MCF 10A (cell line): ENCODE measurements at places on chromosomes 11 and 22. TPM values are rescaled to one million over a fixed set of nuclear protein-coding genes. Genes with fewer than 3 reads are reported as not detected.

GRCh38 chr22:42184852-42185251, 54.2 kb upstream of the CYP2D6 start:
- DNase-seq: no peak

DNA sequence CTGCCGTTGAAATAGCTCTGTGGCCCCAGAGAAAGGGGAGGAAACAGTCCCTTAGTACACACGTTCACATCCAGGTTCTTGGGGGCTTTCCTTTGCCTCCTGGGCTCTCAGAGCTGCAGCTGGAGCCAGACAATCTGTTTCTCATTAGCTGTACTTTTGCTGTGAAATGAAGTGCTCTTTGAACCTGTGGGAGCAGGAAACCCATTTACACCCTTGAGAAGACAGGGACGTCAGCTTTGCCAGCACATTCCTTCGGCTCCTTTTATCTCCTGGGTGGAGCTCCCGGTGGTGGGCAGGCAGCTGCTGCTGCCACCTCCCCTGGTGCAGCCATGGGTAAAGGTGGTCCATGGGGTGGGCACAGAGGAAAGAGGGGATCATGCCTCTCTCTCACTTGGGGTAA, 80.6 kb upstream of the TIMP3 start:
- no peak for DNase-seq

DNA sequence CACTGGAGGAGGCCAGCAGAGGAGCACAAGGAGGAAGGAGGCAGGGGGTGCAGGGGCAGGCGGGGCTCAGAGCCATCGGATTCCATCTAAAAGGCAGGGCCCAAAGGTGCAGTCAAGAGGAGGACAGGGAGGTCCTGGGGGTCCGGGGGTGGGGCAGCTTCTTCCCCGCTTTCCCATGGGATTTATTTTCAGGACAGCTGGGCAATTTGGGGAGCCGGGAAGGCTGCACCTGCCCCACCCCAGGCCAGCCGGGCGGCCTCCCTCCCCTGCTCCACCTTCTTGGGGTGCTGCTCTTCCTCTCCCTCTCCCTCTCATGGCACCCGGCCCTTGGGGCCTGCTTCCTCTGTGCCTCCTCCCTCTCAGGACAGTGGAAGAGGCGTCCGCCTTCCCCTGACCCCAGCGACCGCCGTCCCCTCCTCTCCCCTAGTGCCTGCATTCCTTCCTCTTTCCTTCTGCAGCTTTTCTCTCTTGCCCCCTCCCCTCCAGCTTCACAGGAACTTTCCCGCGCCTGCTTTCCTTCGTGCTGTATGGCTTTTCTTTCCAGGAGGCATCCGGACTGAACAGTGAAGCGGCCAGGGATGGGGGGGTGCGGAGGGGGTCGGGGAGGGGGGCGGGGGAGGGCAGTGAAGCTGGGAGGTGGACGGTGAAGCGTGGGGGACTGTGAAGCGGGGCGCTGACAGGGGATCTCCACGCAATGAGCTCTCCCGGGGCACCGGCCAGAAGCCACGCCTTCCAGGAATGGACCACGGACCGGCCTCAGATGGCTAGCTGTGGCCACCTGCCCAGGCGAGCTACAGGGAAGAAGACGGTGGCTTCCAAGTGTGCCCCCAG, 26.9 kb downstream of the APOBEC3H start:
- no peak for DNase-seq

- DNase-seq: no peak
Observed at GRCh38 chr11:77215106-77215505, 86.4 kb downstream of the GDPD4 start.

GRCh38 chr11:45844822-45845578, 2.3 kb upstream of the CRY2 start:
- DNase-seq: no peak

- DNase-seq: no peak
Observed at GRCh38 chr11:33915526-33915925, 23.6 kb upstream of the LMO2 start.

DNA sequence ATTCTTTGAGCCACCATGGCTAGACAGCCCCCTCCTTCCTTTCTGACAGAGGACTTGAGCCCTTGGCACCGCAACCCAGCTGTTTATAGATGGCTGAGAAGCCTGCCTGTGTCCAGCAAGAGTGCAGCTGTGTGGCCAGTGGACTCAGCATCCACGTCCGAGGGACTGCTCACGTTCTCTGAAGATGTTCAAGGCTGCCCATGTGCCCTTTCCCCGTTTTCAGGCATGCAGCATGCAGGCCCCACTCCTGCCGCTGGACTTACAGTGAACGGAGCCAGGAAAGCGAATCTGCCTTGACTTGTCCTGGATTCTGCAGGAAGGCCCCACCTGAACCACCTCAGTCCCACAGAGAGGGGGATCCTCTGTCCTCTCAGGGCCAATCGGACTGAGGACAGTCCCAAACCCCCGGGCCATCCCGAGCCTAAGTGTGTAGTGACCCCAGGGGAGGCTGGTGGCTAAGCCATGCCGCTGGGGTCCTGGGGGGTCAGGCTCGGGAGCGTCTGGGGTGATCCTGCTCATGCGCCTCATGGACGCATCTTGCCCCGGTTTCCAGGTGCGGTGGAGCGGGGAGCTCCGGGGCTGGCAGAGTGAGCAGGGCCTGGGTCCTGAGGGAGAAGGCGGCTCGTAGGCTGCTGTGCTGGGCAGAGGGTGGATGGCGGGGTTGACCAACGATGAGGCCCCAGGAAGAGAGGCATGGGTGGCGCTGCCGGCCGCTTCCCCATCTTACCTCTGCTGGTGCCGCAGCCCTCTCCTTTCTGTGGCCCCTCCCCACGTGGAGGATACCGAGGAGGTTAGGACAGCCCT, 170.7 kb downstream of the CTTN start:
- DNase-seq: no peak

The CDON gene
- 0.91 and 0.96 TPM in 2 replicates for total RNA-seq
